ENCODE measurements at places on chromosomes 16 and 17.

GRCh38 chr16:51405361-51405760 is 254.3 kb upstream of the SALL1 start:
- DNase-seq, result no peak

DNA sequence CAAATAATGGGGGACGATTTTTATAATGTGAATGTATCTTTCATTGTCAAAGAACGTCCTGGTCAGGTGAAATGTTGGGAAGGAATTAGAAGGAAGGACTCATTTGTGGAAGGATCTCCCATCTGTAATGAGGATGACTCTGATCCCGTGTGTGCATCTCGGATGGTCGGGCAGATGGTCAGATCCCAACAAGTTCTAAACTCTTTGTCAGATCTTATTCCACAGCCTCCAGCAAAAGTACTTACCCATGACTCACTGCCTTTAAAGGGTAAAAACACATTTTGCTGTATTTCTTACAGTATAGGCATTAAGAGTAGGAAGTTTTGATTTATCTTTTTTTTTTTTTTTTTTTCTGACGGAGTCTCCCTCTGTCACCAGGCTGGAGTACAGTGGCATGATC is 539 bp upstream of the KRTAP4-8 start:
- DNase-seq, result no peak

DNA sequence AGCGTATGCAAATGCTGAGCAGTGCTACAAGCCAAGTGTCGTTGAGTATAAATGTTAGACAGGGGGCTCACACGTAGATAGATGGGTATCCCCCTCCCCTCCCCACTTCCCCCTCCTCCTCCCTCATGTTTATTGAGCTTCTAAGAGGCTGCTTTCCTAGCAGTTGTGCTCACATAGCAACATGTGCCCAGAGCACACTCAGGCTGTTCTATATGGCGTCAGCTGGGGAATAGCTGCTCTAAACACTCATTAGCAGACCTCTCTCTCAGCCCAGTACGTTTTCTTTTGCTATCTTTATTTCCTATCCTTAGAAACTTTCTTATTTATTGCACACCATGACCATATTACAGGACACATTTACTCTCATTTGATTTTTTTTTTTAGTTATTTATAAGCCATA is 1.8 kb downstream of the KCNJ2 start:
- DNase-seq, result no peak

DNA sequence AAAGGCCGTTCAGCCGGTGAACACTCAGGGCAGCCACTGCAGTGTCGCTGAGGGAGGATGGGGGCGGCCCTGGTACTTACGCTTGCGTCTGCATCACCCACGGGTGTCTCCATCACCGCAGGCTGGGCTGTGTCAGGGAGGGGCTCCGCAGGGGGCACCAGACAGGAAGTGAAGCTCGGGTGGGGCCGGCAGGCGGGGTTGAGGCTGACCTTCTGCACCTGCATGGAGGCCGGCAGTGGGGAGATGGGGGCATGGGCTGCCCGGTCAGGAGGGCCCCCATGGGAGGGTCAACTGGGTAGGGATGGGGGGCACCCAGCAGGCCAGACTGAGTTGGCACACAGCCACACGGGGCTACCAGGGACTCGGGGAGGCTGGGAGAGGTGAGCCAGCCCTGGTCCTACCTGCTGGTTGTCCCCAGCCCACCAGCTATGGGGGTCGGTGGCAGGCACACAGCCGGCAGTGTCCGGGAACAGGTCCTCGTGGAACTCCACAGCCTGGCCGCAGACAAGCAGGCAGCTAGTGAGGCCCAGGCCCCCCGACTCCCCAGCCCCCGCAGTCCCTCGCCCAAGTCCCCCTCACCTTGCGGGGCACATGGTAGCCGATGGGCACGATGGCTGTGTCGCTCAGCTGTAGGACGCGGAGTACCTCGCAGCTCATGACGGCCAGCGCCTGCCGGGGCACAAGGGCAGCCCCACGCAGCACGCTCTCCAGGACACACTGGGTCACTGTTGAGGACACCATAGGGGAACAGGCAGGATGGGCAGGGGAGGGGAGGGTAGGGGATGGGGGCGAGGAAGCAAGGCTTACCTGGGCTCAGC is 7.2 kb upstream of the VASN start:
- DNase-seq, result no peak

DNA sequence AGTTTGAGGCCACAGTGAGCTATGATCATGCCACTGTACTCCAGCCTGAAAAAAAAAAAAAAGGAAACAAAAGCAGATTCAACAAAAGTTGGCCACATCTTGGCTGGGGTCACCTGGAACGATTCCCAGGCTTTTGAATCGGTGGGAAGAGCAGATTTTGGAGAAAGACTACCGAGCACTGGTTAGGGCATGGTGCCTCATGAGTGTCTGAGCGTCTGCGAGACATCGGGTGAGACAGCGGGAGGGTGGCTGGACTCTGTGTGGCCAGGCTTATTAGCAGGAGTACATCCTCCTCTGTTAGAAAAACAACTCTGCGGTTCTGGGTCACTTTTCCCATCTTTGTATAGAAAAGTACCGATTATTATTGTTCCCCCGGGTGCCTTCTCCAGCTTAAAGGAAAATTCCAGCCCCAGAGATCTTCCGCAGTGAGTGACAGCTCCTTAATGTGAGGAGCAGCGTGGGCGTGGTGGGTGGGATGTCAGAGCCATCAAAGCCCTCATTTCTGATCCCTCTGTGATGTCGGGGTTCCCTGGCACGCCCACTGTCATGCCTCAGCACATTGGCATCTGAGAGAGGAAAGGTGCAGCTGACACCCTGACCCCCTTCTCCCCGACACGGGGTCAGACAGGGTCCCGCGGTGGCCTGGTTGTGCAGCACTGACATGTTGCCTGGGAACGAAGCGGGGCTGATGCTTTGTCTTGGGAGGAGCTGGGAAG is 6.9 kb downstream of the RGS9 start:
- DNase-seq, result no peak

DNA sequence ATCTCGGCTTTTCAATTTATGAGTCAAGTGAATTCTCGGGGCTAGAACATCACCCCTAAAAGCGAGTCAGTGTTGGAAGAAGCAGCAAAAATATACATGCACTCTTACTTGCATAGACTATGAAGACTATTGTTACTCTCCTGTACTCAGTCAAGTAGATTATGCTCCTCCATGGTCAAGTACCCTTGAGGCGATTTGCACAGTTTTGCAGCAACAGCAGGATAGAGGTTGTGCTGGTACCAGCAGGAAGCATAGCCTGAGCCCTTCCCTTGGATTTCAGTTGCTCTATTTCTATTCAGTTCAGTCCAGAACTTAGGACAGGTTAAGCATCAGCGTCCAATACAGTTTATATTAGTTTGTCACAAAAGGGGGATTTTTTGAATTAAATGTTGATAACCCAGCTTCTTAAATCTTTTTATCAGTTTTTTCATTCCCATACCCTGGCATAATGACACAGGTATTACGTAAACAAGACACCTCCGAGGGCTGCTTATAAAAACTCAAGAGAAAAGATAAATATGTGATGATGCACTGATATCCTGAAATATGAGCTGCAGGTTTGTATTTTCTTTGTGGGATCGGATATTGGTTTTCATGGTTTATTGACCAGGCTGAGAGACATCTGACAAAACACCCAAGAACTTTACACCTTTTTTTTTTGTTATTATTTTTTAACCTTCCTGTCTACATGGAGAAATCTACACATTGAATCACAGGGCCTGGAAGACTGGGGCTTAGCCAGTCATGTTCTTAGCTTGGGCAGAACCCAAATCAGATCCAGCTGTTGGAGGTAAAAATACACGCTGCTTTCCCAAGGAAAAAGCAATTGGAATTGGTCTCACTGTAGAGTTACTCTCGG is 144.1 kb downstream of the PITPNC1 start:
- no peak for DNase-seq

DNA sequence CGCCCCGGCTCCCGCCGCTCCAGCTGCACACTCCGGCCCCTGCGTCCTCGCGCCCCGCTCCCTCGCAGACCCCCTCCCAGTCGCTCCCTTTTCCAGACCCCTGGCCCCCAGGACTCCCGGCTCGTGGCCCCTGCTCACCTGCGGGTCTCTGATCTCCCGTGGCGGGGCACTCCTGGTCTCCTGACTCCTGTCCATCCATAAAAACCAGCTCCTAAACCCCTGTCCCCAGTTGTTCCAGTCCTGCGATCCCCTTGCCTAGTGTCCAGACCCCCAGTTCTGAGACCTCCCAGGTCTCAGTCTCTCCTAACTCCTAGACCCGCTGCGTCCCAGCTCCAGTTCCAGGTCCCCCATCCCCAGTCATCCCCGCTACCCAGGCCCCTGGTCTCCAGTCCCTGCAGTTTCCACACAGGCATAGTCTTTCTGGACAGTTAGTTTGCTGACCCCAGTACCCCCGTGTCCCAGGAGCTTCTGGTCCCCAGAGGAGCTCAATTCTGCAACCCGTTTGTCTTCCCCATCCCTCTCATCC is 379 bp downstream of the SNX29 start:
- DNase-seq, result peak; percentile 37

- no peak for DNase-seq
Observed at GRCh38 chr17:1301546-1301945, 22.1 kb downstream of the TRARG1 start.

- no peak for DNase-seq
Observed at GRCh38 chr16:67489401-67490083, 6.2 kb upstream of the AGRP start.

DNA sequence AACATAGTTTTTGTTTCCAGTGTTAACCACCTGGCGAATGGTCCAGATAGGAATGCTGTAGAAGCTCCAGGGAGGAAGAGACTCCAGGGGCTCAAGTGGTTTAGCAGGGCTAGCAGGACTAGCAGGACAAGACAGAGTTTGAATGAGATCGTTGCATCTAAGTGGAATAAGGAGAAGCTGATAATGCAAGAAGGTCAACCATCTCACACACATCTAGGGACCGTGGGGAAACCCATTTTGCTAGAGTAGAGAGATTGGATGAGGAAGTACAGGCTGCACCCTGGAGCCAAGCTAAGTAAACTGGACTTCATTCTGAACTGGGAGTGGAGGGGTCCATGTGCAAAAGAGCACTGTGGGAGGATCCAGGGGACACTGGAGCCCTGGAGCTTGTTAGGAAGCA is 86.1 kb upstream of the HSBP1 start:
- DNase-seq, result no peak

DNA sequence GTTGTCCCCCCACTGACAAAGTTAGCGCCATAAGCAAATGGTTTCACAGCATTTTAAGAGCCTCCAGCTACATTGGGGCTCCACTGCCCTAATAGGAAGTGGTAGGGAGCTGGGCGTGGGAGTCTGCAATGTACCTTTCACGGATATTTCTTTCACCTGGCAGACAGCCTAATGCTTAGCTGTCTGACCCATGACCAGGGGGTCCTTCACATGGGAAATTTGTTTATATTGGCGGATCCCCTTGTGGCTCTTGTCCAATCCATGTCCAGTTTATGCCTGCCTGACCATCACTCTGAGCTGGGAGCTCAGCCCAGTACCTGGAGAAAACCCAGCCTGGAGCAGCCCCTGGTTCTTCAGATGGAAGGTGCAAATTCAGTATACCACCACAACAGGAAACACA is 145.0 kb downstream of the ZNF18 start:
- DNase-seq, result no peak

GRCh38 chr17:4488989-4489595 is 9.6 kb upstream of the SPNS2 start:
- no peak for DNase-seq

- no peak for DNase-seq
Observed at GRCh38 chr17:34299956-34300577, 14.5 kb downstream of the CCL11 start.

DNA sequence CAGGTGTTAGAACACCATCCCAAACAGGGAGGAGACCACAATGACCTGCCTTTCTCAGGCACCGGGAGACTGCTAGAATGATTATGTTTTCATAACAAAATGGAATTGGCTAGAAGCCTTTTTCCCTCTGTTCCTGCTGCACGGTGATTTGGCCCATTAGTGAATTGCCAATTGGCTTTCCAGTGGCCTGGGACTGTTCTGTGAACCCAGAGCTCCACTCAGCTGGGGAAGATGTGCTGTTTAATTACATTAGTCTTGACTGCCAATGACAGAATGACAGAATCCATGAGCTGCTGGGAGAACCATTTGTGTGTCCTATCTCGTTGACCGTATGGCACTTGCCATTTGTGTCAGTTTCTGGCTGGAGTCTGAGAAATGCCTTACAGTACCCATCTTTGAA is 242.9 kb downstream of the CDH11 start:
- no peak for DNase-seq

- DNase-seq, result peak; percentile 59
Observed at GRCh38 chr17:28371245-28372202, at the start of gene SARM1. TSS of gene SARM1 (plus strand) at chr17:28371694. CDS start at chr17:28372033, 339 bp downstream.

DNA sequence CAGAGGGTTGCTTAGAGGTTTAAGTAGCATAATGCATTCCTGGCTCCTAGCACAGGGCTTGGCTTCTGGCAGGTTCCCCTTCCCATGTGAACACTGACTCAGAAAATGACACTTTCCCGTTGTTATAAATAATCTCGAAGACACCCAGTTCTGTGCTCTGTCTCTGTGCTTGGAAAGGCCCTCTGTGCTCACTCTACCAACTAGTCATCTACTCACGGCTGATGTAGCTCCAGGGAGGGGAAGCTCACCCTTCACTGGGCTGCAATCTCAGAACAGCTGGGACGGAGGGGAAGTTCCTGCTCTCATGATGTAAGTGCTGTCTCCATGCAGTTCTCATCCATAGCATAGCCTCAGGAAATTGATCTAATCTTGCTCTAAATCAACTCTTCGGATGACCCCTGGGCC is 230.5 kb upstream of the ASIC2 start:
- DNase-seq, result peak; percentile 8

GRCh38 chr17:15951368-15952047 is 6.6 kb downstream of the ADORA2B start:
- DNase-seq, result no peak

DNA sequence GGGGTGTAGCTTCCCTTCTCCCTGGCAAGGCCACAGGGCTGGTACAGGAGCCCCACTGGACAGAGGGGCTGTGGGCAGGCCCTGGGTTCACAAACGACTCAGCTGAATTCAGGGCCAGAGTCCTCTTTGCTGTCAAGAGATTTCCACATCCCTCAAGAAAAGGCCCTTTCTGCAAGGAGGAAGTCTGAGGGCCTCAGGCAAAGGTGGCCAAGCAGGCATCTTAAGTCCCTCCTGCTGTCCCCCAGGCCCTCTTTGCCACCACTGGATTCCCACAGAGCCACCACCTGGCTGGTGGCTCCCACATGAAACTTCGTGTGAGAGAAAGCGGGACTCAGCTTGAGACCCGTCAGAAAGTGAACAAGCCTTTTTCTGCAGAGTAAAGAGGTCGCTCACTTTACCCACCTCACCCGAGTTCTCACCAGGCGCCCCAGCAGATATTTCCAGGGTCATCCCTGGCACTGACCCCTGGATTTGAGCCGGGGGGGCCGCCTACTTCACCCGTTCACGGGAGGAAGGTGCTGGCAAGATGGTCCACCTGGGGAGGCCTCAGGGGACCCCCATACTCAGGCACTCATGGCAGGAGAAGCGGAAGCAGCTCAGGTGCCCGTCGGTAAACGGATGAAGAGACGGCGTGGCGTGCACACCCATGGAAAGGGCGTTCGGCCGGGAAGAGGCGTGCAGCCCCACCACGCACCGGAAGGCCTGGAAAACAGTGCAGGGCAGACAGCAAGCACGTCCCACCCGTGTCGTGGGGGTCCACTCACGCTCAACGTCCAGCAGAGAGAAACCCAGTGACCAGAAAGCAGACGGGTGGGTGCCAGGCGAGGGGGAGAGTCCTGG is 3.6 kb downstream of the RNF166 start:
- no peak for DNase-seq

GRCh38 chr17:1398931-1399678 is 917 bp downstream of the YWHAE start:
- DNase-seq, result no peak

GRCh38 chr16:87506423-87507350 is 13.9 kb upstream of the ZCCHC14 start:
- DNase-seq, result no peak

All from anterior cingulate cortex (tissue), 58 donors.